ENCODE measurements at places on chromosomes 4 and X.

DNA sequence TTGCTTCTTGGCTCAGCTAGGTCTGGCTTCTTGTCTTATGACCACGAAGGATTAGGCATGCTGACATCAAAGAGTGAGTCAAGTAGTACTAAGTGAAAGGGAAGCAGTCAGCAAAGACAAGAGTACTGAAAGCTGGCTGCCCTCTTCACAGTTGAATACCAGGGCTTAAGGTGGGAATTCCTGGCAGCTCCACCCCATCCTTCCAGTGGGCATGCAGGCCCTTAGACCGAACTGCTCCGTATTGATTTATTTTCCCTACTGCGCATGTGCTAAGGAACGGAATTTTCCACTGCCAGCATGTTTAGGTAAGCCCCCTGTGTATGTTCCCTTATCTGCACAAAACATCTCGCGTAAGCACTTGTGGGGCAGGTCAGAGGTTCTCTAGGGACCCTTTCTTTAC lies 2320.1 kb downstream of the ARAP2 start:
- DNase-seq: no peak

GRCh38 chrX:149504915-149505651 lies at the start of gene IDS:
Gene IDS, minus strand, starts transcription at chrX:149505306. Its CDS starts 169 bp downstream, at chrX:149505137.
- peak; percentile 92 for DNase-seq

DNA sequence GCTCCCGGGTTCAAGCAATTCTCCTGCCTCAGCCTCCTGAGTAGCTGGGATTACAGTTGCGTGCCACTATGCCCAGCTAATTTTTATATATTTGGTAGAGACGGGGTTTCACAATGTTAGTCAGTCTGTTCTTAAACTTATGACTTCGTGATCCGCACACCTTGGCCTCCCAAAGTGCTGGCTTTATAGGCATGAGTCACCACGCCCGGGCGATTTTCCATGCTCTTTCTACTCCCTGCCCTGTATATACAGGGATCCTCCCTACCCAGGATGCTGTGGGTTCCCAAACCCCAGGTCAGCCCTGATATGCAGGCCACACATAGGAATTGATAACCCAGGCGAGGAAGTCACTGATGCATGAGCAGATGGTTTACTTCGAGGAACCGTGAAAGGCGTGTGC lies 31.4 kb downstream of the SSX5 start:
- DNase-seq: no peak

DNA sequence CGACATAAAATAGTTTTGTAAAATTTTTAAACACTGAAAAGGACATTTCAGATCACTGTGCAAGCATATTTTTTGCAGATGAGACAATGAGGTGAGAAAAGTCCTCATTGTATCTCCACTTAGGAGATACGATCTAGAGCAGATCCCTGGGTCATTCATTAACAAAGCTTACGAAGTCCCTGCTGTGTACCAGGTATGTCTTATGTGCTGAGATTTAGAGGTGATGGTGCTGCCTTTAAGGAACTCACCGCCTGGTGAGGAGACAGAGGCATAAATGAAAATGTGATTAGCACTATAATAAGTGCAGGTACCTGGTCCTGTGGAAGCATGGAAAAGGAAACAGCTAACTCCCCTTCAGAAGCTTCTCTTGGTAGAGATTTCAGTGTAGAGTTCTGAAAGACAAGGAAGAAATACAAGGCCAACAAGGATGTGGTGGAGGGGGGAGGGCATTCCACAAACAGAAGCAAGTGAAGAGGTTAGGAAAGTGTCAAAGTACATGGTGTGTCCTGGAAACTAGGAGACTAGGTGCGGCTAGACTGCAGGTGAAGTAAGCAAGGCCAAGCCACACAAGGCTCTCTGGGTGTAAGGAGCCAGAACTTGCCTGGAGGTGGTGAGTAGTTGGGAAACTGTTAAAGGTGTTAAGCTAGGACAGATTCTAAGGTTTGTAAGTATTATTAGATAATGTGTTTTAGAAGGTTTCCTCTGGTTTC lies 1.5 kb upstream of the NDNF start:
- no peak for DNase-seq

GRCh38 chr4:152165146-152165545 lies 370.7 kb downstream of the FBXW7 start:
- DNase-seq: no peak

GRCh38 chrX:133983256-133983973 lies 2.0 kb downstream of the GPC3 start:
- no peak for DNase-seq
